ENCODE measurements at places on chromosomes 12 and 14.

DNA sequence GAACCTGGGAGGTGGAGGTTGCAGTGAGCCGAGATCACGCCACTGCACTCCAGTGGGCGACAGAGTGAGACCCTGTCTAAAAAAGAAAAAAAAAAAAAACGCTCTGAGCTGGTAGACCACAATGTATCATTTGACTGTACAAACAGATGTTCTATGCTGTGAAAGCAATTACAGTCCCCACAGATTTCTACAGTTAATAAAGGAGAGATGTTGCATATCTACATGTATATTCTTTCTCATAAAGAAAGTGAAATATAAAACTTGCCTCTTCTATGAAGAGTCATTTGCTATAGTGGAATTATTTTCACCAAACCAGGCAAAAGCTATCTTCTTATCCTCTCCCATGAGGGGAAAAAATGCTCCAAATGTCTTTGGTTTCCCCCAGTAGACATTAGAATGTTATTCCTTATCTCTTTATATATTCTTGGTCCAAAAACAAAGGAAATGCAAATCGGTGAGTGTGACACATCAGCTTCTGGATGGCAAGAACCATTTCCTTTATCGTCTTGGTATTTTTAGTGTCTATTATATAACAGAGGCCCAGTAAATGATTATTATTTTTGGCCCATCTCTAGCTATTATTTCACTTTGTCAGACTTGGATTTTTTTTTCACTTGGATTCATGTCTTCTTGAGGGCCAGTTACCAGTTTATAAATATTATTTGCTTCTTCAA lies 230.4 kb downstream of the SSPN start:
- no peak for DNase-seq

GRCh38 chr12:51371295-51371953 lies 19.8 kb downstream of the GALNT6 start:
- DNase-seq = no peak

DNA sequence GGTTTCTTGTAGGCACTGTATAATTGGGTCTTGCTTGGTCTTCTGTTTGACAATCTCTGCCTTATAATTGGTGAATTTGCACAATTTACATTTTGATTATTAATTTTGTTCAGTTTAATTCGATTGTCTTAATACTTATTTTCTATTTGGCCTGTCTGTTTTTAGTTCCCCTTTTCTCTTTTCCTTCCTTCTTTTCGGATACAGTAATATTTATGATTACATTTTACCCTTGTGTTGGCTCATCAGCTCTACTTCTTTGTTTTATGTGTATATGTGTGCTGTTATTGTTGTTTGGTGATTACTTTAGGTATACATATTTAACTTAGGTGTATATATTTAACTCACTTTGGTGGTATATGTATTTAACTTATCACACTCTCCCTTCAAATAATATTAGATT lies 12.8 kb upstream of the BEGAIN start:
- DNase-seq = no peak

GRCh38 chr12:118633071-118633470 lies 256.7 kb downstream of the SUDS3 start:
- no peak for DNase-seq

DNA sequence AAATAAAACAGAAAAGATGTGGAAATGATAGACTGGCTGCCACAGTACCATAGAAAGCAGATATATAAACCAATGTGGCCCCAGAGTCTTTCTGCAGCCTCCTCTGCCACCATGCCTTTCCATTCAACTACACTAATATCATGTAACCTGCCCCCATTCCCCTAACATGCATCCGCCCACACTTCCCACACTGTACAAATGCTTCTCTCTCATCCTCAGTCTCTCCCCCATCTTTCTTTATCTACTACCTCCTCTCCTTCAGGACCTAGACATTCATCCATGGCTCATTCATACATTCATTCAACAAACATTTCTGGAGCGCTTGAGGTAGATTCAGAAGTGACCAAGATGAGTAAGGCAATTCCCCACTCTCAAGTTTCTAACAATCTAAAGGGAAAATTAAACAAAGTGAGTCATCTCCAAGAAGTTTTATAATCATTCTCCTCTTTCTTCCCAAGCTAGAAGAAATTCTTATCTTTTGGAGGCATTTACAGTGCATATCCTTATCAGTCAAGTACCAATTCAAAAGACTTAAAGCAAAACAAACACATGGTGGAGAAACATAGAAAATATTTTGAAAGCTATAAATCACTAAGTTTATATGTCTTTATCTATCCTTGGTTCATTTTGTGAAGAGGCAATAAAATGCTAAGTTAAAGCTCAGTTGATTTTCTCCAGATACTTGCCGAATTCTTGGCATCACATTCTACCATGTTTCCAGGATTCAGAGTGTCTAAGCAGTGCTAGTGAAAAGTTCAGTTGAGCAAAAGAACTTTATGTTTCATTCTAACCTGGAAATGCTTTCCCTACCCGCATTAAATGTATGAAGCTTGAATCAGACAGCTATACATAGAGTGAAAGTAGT lies 70.5 kb upstream of the FRMD6 start:
- no peak for DNase-seq

All from liver (tissue), 10 donors.